NCI-H1105 treated with DMSO at 0.1 percent for 48 hours (cell line): ENCODE measurements at places on chromosomes 2 and 18.

GRCh38 chr2:224938651-224939182 lies 103.6 kb downstream of the DOCK10 start:
- DNase-seq: no peak

DNA sequence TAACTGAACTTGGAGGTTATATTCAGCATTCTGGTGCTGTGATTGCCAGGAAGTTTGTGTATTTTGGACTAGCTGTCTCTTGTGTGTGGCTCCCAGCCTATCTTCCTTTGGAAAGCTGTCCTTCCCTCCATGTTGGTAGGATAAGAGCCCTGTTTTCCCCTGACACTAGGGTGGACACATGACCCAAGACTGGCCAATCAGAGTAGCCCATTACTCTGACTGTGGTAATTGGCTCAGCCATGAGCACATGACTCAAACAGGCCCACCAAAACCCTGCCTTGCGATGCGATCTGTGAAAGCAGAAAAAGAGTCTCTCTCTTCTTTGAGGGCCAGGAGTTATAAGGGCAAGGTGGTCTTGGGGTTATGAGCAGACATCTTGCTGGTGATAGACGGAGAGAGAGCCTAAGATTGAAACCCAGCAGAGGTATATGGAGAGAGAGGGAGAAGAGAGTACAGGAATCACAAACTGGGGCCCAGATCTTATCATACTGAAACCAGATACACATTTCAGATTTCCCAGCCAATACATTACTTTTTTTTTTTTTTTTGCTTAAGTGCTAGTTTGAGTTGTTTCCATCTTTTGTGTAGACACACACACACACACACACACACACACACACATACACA lies 45.3 kb upstream of the SERPINE2 start:
- no peak for DNase-seq

- no peak for DNase-seq
Measured at GRCh38 chr2:119249311-119249710, 25.7 kb downstream of the STEAP3 start.

DNA sequence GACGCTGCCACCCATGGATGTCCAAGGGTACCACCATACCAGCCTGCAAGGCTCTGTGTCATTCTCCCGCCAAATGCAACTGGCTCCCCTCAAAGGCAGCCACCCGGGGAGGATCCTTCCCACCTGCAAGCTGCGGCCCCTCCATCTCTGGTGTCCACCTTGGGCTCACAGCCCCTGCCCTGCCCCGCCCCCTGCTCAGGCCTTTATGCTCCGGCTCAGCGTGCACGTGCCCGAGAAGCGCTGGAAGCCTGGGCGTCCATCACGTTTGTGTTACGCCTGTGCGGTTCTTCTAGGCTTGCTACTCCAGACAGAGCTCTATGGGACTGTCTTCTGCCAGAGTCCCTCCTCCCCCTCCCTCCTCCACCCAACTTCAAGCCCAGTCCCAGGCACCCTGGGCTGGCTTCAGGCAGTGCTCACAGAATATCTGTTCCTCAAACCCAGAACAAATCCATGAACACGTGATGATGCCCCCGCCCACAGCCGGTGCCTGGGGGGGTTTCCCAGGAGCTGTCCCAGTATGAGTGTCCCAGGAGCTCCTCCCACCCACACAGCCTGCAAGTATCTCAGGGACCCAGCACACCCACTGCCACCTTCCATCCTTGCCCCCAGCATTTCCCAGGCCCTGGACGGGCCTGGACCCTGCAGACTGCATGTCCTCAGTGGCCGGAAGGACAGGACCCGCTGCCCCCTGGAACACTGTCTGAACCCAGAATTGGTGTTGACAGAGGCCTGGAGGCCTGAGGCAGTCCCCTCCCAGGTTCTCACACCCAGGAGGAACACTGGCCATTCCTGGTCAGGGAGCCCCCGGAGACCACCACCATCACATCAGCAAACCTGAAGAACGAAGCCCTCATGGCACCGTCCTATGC lies 30.3 kb downstream of the KIF1A start:
- no peak for DNase-seq

DNA sequence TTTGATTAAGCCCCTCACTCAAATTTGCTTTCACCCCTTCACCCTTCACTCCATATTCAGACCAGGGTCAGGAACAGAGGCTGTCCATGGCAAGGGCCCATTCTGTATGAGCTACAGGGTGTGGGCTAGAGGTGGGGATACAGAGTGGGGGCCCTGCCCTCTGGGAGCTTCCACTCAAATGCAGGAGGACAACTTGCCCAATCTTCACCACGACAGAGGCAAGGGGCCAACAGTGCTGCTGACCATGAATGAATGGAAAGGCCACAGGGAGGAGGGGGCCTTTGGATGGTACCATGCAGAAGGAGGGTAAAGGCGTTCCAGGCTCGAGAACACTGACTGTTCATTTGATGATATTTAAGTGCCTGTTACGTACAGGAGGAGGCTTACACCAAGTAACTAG lies 22.8 kb downstream of the ADRA2B start:
- DNase-seq: no peak

- no peak for DNase-seq
Measured at GRCh38 chr18:36460324-36460850, 162.9 kb downstream of the FHOD3 start.

GRCh38 chr2:53448086-53448485 lies 319.5 kb upstream of the CHAC2 start:
- DNase-seq: no peak

DNA sequence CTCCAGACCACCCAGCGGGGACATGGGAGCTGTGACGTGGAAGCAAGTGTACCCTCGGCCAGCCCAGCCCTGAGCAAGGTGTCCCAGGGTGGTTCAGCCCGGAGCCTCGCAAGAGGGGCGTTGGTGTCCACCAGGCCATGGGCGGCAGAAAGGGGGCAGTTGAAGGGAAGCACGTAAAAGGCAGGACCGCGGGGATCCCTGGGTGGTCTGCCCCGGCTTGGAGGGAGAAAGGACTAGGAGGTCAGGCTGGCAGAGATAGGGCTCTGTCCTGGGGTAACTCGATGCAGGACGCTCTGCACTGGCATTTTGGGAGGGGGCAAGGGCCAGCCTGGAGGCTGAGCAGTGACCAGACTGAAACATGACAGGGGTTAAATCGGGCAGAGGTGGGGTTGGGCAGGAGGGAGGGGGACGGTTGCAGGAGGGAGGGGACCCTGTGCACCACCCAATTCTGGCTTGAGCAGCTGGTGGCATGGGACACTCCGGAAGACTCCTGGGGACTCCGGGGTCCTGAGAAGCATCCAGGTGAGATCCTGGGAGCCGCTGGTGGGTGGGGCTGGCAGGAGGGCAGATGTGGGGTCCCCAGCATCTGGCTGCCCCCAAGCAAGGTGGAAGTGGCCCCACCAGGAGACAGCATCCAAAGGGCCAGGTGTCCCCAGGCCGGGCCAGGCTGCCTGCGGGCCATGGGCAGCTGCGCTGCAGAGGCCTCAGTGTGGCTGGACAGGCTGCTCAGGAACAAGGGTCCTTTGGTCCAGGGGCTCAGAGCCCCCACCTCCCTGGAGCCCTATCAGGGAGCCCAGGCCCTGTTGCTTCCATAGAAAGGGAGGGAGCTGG lies 46.8 kb upstream of the GPC1 start:
- no peak for DNase-seq

DNA sequence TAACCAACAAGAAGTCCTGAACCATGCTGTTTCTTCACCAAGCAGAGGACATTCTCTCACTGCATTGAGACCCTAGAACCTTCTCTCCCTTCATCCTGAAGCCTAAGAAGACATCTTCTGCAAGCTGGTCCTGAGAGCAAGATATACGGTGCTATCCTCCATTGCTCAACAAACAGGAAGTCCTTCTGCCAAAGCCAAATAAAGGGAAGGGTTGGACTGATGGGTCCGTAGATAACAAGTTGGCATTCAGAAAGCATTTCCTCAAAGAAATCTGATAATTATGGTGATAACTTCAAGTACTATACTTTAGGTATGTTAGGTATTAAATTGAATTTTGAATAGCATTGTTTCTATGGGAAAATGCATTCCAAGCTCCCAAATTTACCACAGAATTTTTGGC lies 23.3 kb downstream of the GRB14 start:
- DNase-seq: no peak

DNA sequence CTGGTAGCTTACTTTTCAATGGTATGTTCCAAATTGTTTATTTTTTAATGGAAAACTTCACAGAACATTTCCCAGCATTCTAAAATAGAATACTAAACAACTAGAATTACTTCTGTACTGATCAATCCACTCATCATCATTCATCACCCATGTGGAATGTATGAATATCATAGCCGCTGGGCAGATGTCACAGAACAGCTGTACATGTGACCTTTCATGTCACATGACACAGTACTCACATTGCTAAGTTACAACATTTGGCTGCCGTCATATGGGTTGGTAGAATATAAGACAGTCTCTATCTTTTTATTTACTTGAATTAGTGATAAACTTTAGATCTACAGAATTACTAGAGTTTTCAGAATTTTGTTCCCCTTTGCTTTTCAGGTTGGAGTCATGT lies 387.6 kb downstream of the ZEB2 start:
- no peak for DNase-seq

DNA sequence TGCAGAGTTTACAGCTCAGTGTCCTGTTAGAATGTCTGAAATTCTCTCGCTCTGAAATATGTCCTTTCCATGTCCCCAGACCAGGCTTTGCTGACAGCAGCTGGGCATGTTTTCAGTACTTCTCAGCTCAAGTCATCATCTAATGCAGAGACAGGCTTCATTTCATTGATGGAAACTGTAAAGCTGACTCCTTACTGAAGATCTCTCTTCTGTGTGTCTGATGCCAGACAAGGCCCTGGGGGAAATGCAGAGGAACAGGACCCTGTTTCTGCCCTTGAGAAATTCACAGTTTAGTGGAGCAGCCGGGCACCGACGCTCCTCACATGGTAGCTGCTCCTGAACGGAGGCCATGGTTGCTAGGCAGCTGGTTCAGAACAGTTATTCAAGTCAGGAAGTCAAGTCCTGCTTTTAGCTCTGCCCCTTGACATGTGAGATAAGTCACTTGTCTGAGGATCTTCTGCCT lies 24.6 kb upstream of the FZD7 start:
- DNase-seq: no peak

- DNase-seq: no peak
Measured at GRCh38 chr18:52875725-52876124, 535.7 kb downstream of the DCC start.

- no peak for DNase-seq
Measured at GRCh38 chr2:121994238-121995206, 239.1 kb downstream of the TSN start.

DNA sequence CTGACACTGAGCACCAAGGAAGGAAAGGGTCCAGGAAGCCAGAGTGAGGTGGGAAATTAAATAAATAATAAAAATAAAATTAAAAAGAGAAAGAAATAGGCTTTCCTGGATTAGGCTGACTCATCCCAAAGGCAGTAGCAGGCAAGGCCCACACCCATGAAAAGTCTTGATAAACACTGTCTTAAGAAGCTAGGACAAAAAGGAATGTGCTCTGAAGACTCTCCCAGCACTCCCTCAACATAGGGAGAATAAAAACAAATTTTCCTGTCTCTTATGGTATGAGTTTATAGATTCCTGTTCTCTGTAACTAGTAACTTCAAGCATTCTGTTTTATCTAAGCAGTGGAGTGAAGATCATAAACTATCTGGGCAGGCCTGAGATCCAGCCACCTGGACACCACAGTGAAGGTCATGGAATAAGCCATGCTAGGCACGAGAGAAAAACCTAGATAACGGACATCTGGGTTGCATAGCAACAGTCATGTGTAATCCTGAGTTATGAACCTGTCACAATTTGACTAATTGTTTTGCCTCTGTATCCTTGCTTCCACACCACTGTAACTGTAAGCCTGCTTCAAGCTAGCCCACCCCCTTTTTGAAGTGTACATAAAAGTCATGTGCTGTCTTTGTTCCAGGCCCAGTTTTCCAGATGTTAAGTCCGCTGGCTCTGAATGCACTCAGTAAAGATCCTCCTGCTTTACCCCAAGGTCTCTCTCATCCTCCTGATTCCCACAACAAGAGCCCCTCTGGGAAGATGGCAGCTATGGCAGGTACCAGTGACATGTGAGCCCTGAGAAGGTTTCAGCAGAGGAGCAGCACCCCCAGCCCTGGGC lies 107.8 kb downstream of the NDUFA10 start:
- DNase-seq: no peak

DNA sequence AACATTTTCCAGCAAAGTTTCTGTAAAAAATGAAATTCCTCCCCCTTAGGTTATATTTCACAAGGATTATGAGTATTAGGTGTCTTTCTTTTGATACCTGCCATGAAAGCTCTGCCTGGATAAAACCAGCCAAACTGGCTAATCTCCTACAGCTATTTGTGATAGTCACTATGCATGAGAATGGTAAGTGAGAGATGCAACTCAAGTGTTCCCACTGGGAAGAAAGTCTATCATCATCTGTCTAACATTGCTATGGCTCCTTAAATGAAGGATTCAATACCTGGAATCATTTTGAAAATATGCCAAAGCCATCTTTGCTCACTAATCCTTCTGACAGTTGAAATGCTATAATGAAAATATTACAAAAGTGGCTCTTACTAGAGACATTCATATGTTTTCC lies 339.9 kb upstream of the LRRTM4 start:
- DNase-seq: no peak

DNA sequence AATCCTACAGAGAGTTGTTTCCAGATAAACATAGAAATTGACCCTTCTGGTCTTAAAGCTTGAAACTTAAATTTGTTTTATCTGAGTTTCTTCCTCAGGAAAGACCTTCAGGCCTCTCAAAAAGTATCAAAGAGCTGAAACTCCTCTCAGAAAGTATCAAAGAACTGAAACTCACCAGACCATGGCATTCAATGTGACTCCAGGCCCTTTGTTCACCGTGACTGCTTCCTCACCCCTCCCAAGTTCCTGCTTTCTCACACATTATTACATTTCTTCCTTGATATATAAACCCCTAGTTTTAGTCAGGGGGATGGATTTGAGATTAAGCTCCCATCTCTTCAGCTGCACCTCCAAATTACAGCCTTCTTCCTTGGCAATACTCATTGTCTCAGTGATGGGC lies 6.0 kb downstream of the ANKMY1 start:
- DNase-seq: no peak

- peak; percentile 30 for DNase-seq
Measured at GRCh38 chr2:120783371-120783791, 47.7 kb downstream of the GLI2 start.

- DNase-seq: no peak
Measured at GRCh38 chr2:128628996-128629395, 310.3 kb upstream of the HS6ST1 start.

DNA sequence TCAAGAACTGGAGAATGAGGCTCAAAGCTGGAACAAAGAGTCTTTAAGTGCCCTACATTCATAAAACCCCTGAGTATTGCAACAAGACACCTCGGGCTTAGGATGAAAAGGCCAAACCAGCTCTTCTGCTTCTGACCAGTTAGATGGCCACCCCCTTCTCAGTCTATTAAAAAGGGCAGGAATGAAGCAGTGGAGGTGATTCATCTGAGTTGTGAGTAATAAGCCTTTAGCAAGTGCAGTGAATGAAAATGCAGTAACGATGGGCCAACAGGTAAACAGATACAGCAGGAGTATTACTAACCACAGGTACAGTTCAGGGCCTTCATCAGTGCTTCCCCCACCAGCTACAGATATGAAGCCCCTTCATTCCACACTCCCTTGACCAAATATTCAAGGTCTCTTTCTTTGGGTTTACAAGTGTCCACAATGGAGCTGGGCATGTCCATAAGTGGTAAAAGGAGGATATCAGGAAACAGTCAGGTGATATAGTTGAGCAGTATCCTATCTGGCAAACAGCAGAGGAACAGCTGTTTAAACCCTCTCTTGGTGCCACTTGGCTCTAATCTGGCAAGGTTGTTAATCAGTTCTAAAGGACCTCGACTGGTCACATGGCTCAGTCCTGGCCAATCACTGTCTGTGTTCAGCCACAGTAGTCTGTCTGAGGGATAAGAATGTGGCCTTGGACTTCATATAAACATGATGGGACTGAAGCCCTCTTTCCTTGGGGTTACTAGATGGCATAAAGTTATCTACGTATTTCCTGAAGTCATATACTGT lies 17.8 kb downstream of the SERPINB13 start:
- DNase-seq: no peak
